ENCODE measurements at places on chromosomes 7 and 10. TPM values are rescaled to one million over a fixed set of nuclear protein-coding genes. Genes with fewer than 3 reads are reported as not detected.

The SLC26A4 gene
- polyA plus RNA-seq, result 3.3 TPM

DNA sequence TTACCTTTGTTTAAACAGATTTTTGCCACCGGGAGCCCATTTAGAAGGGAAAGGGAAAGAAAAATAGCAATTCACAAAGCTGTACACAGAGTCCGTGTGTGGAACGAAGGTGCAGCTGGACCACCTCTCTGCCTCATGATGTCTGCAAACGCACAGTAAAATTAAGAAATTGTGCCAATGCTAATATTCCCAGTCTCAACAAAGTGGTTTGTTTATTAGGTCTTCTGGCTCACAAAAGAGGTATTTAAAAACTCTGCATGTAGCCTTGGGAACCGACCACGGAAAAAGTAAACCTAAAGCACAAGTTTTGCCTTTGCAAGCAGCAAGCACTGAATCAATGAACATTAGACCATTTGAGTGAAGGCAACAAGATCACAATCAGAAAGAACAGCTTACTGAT is 57.7 kb downstream of the CREB3L2 start:
- no peak for DNase-seq

DNA sequence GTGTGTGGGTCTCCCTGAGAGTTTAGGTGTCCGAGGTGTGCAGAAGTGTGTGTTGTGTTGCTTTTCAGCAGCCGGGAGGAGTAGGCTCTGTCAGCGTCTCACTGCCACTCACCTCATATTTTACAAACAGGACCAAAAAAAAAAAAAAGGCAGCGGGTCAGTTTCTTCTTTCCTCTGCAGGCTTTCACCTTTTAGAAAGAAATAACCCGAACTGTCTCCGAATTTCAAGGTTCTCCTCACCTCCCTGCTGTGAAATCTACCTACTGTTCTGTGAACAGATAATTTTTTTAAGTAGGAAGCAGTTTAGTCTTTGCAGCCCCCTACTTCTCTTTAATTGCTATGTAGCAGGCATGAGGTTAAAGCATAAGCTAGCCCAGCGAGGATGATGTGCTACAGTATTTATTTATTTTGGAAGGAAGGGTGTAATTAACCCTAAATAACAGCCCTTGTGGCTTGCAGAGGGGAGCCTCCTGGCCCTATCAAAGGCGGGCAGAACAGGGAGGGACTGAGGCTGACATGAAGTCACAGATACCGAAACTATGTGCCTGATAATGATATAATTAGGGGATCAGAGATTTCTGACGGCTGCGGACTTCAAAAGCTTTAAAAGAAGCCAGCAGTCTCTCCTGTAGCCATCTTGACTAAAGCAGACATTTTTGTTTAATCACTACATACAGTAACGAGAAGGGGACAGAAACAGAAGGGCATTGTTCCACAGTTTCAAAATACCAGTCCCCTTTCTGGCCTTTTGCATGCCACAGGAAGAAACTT is 1.6 kb downstream of the BAMBI start:
- DNase-seq, result no peak

The LEP gene
- polyA plus RNA-seq, result 0.42 TPM

- DNase-seq, result no peak
Observed at GRCh38 chr10:18085855-18086254, 54.4 kb upstream of the CACNB2 start.

GRCh38 chr7:152025937-152026890 is 740 bp downstream of the GALNT11 start:
- DNase-seq, result no peak

DNA sequence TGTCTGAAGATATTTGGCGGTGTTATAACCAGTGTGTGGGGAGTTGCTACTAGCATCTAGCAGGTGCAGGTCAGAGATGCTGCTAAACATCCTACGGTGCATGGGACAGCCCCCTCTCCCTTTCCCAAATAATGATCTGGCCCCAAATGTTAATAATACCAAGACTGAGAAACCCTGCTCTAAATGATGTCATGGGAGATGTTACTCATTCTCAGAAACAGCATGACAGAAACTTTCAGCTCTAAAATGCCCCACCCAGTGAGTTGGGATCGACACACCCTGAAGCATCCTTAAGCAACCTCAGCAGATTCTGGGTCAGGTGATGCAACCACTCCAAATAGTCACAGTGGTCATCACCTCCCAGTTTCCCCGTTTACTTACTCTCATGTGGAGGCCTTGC is 108.8 kb upstream of the MPP7 start:
- DNase-seq, result no peak

DNA sequence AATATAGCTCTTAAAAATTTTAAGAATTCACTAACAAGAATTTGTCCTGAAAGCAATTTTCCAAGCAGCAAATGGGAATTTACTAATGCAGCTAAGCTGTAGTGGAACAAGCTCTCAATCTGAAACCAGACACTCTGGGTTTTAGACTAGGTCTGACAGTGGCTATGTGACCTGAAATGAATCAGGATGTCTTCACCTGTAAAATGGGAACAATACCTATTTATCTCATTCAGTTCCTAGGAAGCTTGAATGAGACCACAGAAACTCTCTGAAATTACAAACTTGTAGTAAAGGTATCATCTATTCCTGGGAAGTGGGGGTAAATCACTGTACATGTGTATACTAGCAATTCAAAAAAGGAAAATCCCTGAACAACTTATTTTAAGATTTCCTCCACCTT is 1.2 kb downstream of the DNAJC2 start:
- no peak for DNase-seq

DNA sequence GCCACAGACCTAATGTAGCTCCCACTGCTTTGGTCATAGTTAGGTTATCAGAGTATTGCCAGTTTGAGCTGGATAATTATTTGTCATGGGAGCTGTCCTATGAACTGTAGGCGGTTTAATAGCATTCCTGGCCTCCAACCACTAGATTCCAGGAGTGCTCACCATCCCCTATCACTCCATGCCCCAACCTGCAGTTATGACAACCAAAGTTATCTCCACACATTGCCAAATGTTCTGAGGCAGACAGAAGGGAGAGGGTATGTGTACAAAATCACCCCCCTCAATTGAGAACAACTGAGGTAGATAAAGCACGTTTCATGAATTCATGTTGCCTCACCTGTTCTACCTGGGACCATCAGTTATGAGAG is 119.0 kb upstream of the CACUL1 start:
- DNase-seq, result no peak

GRCh38 chr7:70591643-70592042 is 540.3 kb upstream of the GALNT17 start:
- DNase-seq, result no peak

The ITGB8 gene
- 42.0 TPM for polyA plus RNA-seq

GRCh38 chr7:4683043-4683883 is 1.2 kb downstream of the FOXK1 start:
- DNase-seq, result no peak

The ANKRD30A gene
- polyA plus RNA-seq, result not detected

- DNase-seq, result no peak
Observed at GRCh38 chr10:95480102-95480900, 80.9 kb downstream of the SORBS1 start.

DNA sequence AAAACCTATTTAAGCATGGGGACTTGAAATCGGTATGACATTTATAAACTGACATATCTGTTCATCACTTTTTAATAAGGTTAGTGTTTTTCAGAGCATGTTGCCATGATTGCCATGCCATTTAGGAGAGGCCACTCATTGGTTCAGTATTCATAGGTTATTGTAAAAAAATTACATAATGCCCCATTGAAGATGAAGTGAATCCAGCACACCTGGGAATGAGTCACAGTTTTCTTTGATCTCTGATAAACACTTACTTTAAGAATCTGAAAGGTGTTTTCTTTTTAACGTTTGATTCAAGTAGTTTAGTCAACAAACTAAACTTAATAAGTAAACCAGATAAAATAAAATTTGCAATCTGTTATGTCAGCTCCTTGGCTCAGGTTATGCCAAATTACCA is 278.3 kb downstream of the ARL4A start:
- no peak for DNase-seq

The RNLS gene
- 17.6 TPM for polyA plus RNA-seq

- DNase-seq, result no peak
Observed at GRCh38 chr7:69599955-69600709, 1.9 kb downstream of the AUTS2 start.

GRCh38 chr7:66728571-66728970 is 12.0 kb upstream of the RABGEF1 start:
- DNase-seq, result no peak

GRCh38 chr10:71438761-71439160 is 42.0 kb downstream of the CDH23 start:
- DNase-seq, result no peak

GRCh38 chr10:42753507-42754154 is 29.0 kb upstream of the BMS1 start:
- DNase-seq, result no peak

The MACC1 gene
- polyA plus RNA-seq, result 9.3 TPM

The MEST gene
- polyA plus RNA-seq, result 779 TPM

DNA sequence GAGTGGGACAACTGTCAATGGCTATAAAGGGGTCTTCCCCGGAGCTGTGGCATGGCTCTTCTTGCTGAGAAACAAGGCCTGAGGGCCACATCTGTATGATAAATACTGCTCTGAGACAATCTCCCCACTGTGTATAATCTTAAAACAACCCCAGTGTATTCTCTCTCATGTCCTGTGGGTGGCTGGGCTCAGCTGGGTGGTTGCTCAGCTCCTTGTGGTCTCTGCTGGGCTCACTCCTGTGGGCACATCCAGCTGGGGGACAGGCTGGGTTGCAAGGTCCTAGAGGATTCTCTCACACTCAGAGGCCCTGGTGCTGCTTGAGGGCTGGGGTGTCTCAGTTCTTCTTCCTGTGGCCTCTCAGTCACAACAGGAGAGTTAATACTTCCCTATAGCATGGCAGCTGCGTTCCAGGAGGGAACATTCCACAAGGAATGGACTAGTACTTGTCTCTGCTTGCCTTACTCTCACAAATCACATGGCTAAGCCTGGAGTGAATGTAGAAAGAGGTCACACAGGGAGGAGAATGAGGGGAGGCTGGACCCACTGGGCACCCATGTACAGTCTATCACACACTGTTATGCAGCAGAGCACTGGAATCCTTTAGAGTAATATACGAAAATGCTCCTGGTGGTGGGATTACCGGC is 4.5 kb upstream of the EEPD1 start:
- DNase-seq, result no peak

The RAB18 gene
- polyA plus RNA-seq, result 149 TPM

The AQP1 gene
- polyA plus RNA-seq, result 258 TPM

DNA sequence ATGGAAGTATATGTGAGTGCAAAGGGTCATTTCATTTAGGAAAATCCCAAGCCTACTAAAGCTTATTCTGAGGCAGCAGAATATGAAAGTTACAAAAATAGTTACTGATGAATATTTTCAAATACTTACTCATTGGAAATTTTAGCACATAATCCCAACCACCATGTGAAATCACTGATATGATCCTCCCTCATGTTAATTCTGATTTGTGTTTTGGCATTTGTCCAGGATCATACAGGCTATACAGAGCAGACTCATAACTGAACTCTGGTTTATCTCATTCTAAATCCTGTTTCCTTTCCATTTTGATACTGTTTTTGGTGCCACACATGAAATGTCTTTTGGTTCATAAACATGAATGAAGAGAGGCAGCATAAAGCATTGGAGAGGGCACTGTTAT is 3.4 kb upstream of the FAM24B start:
- DNase-seq, result no peak

The PKD2L1 gene
- 0.18 TPM for polyA plus RNA-seq

The CNNM1 gene
- 1.6 TPM for polyA plus RNA-seq

The IFIT2 gene
- 9.9 TPM for polyA plus RNA-seq

The ANKRD61 gene
- polyA plus RNA-seq, result 0.54 TPM

All from right renal cortex interstitium (tissue), 3 donors.